Mucosa of gallbladder (tissue), 1 donor: ENCODE measurements at places on chromosomes 4 and X. TPM values are rescaled to one million over a fixed set of nuclear protein-coding genes. Genes with fewer than 3 reads are reported as not detected.

Gene ART3
- 1.6 TPM for total RNA-seq

Gene AMTN
- not detected for total RNA-seq

- no peak for DNase-seq
Measured at GRCh38 chrX:124343016-124343415, 3.3 kb upstream of the SH2D1A start.

- no peak for DNase-seq
Measured at GRCh38 chrX:52979568-52979967, 21.2 kb upstream of the FAM156A start.

GRCh38 chr4:59608466-59608865 lies 1591.7 kb upstream of the ADGRL3 start:
- DNase-seq = no peak
